ENCODE measurements at places on chromosomes 1 and 21. TPM values are rescaled to one million over a fixed set of nuclear protein-coding genes. Genes with fewer than 3 reads are reported as not detected.

EVI5 gene
- 30.4 TPM for total RNA-seq

DNA sequence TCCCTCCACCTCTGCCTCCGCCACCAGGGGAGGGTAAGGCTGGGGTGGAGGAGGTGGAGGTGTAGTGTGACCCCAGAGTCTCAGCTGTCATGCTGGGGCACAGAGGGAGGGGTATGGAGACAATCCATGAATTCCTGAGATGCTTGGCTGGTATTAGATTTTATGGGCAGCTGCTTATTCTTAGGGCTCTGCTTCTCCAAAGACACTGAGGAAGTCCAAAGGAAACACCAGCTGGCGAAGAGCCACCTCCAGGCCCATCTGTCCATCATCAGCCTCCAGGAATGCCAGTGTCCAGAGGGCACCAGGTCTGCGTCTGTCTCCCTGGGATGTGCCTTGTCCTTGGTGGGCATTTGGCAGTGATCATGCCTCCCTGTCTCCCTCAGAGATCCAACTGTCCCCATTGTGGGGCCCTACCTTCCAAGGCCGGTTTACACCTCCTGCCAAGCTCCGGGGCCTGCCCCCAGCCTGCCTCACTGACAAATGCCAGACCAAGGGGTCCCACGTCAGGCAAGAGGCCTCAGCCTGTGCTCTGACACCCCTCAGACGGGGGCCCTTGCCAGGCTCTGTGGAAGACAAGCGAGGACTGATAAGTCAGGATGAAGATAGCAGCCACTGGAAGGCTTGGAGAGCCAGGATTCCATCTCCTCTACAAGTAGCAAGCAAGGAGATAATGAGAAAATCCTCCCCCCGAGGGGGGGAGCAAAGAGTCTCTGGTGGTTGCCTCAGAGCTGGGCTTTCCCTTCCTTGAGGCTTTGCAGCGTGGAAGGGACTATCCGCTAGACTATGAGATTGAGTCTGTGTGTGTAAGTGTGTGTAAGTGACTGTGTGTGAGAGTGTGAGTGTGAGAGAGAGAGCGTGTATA is 1.6 kb downstream of the TNNI1 start:
- DNase-seq = no peak

DNA sequence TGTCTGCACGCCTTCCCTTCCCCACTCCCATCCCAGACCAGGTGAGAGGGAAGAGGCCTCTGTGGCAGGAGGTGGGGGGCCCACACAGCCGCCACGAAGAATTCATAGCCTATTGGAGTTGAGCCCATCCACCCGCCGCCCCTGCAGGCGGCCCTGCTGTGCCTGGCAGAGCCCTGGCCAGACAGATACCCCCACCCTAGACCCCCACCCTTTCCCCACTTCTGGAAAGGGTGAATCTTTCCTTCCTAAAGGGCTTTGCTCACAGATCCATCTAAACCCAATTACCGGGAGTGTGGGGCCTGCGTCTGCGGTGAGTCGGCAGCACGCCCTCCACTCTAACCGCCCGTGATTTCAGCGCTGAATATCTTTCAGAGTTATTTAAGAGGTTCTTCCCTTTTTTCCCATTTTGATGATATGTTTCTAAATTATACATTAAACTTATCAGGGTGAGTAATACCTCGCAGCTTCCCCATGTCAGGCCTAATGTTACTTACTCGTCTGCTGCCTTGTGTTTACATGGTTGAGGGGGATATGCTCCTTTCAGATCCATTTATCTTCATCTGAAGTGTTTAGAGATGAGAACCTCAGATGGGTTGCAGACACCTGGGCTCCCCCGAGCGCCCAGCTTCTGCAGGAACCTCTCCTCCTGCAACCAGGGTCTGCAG is 183.9 kb upstream of the VAMP3 start:
- no peak for DNase-seq

ACADM gene
- total RNA-seq = 358 TPM

- no peak for DNase-seq
Observed at GRCh38 chr1:231971397-231972110, 345.0 kb downstream of the DISC1 start.

S100B gene
- 2.8 TPM for total RNA-seq

S100A8 gene
- total RNA-seq = 26.6 TPM

GRCh38 chr1:89536555-89537341 is 12.1 kb downstream of the LRRC8B start:
- no peak for DNase-seq

- DNase-seq = no peak
Observed at GRCh38 chr1:237211031-237211430, 169.0 kb downstream of the RYR2 start.

- DNase-seq = no peak
Observed at GRCh38 chr1:29934255-29934772, 698.0 kb downstream of the PTPRU start.

DNA sequence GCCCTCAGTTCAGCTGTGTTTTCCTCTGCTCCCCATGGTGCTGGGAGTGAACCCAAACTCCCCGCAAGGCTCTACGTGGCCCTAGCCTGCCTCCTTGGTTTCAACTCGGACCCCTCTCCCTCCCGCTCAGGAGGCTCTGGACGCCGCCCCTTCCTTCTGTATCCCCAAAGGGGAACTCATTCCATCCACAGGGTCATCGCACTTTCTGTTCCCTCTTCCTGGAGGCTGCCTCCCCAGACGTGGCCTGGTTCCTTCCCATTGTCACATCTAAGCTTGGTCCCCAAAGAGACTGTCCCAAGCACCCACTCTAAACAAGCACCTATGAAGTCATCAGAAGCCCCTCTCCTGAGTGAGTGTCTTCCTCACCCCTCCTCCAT is 10.9 kb downstream of the KCNAB2 start:
- no peak for DNase-seq

- DNase-seq = peak; percentile 82
Observed at GRCh38 chr1:15152318-15153183, 996 bp upstream of the TMEM51 start.

GRCh38 chr1:39091845-39092645 is 65.9 kb downstream of the NDUFS5 start:
- DNase-seq = peak; percentile 53

DNA sequence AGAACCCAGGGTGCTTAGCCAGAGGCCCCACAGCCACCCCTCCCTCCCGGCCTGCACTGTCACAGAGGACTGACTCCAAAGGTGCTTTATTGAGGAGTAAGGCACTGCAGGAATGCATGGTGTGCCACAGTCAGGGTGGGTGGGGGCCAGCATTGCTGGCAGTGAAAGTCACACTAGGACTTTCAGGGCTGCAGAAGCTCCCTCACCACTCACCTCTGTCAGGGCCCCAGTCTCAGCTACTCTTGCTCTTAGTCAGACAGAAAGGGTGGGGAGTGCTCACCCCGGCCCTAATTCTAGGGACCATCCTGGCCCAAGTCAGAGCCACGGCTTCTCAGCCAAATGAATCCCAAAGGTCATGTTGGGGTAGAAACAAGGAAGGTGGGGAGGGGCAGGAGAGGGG is 19.4 kb downstream of the KNCN start:
- no peak for DNase-seq

- no peak for DNase-seq
Observed at GRCh38 chr1:202553560-202554038, 156.7 kb downstream of the SYT2 start.

DNA sequence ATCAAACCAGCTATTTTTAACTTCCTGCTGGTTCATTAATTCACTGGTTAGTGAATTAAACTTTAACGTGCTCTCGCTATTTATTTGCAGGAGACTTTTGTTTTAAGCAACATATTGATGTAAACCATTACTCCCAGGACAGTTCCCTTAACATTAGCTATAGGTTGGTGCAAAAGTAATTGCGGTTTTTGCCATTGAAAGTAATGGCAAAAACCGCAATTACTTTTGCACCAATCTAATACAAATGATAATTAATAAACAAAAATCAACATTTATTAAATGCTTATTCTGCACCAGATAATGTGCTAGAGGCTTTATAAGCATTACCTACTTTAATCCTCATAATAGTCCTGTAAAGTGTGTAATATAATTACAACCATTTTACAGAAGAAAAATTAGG is 176.5 kb downstream of the NPHP4 start:
- no peak for DNase-seq

GRCh38 chr21:45533361-45533845 is 8.8 kb downstream of the SLC19A1 start:
- DNase-seq = peak; percentile 15

NHLH1 gene
- not detected for total RNA-seq

DNA sequence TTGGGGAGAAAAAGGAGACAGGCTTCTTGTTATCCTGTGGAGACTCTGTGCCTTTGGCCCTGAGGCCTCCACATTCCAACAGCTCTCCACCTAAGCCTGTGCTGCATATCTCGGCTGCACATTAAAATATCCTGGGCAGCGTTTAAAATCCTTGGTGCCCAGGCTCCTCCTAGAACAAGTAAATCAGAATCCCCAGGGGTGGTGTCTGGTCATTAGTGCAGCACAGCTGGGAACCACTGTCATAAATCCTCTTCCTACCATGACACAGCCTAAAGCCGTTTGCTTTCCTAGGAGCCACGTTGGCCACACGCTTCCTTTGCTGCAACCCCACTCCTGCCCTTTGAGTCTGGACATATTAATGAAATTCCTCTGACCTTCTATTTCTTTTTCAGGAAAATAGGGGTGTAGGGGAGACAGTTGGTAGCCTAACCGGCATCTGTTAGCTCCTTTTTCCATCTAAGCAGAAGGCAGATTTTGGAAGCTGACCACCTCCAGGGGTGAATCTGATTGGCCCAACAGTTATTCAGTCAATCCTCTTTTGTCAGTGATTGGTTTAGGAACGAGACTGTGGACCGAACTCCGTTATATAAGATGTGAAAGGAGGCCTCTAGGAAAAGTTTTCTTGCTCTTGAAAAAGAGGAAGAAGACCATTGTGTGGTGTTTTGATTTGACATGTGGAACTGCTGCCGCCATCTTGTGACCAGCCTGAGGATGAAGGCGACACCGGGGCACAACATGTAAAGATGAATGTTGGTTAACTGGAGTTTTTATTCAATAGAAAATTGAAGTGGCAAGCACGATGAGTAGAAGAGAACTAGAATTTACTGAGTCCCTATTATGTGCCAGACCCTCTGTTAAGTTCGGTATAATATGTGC is 41.9 kb downstream of the JUN start:
- no peak for DNase-seq

DNA sequence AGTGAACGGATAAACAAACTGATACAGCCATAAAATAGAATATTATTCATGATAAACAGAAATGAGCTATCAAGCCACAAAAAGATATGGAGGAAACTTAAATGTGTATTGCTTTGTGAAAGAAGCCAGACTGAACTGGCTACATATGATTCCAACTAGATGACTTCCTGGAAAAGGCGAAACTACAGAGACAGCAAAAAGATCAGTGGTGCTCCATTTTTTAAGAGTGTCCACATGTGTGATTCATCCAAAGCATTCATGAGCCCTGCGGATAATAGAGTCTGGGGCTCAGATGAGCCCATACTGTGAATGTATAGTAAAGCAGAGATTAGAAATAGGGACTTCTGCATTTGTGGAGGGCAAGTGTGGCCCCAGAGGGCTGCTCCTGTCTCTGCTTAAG is 7.8 kb upstream of the TMEM222 start:
- DNase-seq = no peak

PTPN22 gene
- total RNA-seq = 0.44 TPM

GRCh38 chr1:17531682-17532487 is 7.6 kb upstream of the ARHGEF10L start:
- DNase-seq = peak; percentile 80

CTXND2 gene
- total RNA-seq = not detected

MX2 gene
- 5.4 TPM for total RNA-seq

- no peak for DNase-seq
Observed at GRCh38 chr1:67704351-67704750, 19.4 kb downstream of the GADD45A start.

GRCh38 chr1:115840605-115841460 is at the start of gene NHLH2:
Gene NHLH2, minus strand, starts transcription at chr1:115841126. Its CDS starts 2,754 bp downstream, at chr1:115838372.
- no peak for DNase-seq

GRCh38 chr1:228032041-228032440 is 25.2 kb downstream of the WNT3A start:
- DNase-seq = no peak

FAM78B gene
- 4.5 TPM for total RNA-seq

GRCh38 chr1:82220754-82221153 is 420.0 kb downstream of the ADGRL2 start:
- DNase-seq = no peak

SPRR1B gene
- not detected for total RNA-seq

- no peak for DNase-seq
Observed at GRCh38 chr1:175794586-175794985, 51.2 kb upstream of the TNR start.

DNA sequence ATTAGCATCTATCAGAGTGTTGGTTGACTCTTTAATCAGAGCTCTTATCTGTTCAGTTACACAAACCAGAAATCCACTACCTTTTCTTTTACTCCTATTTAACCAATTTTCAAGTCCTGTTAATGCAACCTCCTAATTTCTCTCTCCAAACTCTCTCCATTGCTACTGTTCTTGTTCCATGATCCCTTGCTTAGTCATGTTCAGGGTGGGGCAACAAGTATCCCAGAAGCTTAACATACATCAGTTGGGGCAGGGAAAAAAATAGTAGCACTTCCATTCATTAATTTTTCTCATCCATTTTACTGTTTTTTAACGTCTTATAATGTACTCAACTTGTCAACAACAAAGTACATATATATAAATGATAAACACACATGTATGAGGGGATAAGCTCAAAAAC is 111.2 kb upstream of the LBR start:
- DNase-seq = no peak

- DNase-seq = no peak
Observed at GRCh38 chr1:23013657-23014056, 2.0 kb downstream of the TEX46 start.

GRCh38 chr21:42124826-42125570 is 53.9 kb downstream of the UMODL1 start:
- DNase-seq = no peak

AGRN gene
- total RNA-seq = 13.0 TPM

DNA sequence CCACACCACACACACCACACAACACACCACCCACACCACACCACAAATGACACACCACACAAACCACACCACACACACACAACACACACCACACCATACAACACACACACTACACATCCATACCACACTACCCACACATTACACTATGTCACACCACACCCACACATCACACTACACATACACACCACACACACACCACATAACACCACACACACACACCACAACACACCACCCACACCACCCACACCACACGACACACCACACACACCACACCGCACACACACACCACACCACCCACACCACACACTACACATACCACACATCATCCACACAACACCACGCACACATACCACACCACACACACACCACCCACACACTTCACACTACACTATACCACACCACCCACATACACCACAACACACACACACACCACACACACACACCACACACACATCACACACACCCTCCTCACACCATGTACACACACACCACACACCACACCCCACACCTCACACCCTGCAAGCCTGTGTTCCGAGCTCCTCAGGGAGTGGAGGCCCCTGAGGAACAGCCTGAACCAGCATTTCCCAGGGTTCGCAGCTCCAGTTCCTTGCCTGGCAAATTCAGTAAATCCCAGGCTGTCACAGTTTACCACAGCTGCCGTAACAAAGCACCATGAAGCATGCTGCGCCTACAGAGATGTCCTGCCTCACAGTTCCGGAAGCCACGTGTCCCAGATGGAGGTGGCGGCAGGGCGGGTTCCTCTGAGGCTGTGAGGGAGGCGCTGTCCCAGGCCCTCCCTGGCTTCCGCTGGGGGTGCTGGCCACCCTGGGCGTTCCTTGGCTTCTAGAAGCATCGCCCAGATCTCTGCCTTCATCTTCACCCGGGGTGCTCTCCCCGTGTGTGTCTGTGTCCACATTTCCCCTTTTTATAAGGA is 69.8 kb upstream of the ATP5PO start:
- no peak for DNase-seq

Measured in left ventricle myocardium inferior (tissue), 1 donor.